ENCODE measurements at places on chromosomes 16 and 17.

DNA sequence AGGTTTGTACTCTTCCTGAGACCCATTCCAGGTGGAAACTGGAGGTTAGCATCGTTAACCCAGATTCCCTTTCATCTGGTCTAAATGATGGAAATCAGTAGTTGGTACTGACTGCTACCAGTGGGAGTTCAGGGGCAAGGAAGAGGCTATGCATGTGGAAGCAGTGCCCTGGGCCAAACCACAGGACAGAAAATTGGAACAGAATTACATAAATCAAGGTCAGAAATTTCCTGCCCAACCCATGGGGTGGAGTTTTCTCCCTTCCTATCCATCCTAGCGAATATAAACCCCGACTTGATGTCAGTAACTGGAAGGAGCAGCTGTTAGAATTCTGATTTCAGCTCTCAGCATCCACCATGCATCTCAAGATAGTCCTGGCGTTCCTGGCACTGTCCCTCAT lies at the start of gene AOC2:
Gene AOC2 (plus strand): TSS at position 310 of the 400 bp plus-strand sequence. CDS start 47 bp downstream, at position 357.
- DNase-seq, result no peak

- no peak for DNase-seq
Observed at GRCh38 chr16:66058172-66058691, 308.3 kb upstream of the CDH5 start.

DNA sequence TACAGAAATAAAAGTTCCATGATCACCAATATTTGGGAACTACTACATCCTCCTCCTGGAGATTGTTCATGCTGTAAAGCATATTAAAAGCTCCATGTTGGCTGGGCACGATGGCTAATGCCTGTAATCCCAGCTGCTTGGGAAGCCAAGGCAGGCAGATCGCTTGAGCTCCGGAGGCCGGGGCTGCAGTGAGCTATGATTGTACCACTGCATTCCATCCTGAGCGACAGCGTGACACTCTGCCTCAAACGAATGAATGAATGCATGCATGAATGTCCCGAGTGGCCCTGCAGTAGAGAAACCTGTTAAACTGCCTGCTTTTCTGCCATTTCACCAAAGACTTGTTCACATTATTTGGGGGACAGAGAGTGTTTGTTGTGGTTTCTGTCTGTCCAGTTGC lies 15.0 kb downstream of the CNEP1R1 start:
- no peak for DNase-seq

DNA sequence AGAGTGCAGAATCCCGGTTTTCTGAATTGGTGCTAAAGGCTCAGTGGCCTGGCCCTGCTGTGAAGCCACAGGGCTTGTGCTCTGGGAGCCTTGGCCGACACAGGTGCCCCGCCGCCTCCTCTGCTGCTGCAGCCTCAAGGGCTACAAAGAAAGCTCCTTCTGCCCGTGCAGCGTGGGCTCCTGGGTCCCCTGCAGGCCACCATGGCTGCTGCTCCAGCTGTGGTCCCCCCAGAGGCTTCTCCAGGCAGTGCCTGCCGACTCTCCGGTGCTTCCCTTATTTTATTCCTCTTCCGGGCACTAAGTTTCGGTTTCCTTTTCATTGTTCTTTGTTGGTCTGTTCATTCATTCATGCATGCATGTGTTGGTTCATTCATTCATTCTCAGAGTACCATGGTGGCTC lies 53.1 kb downstream of the CMIP start:
- DNase-seq, result no peak

DNA sequence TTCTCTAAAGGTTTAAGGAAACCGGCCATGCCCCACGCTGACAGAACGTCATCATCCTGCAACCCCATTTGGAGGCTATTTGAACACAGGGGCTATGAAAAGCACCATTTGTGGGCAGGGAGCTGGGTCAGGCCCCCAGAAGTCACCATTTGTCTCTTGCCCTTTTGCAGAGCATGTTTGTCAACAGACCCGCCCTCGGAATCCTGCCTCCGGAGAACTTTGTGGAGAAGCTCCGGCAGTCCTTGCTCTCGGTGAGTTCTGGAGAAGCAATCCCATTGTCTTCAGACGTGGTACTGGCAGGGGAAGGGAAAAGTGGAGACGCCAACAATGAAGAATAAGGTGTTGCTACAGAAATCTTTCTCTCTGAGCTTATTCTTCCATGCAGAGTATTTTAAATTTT lies 33.5 kb downstream of the TMEM186 start:
- no peak for DNase-seq

- DNase-seq, result no peak
Observed at GRCh38 chr17:3956983-3957382, 7.3 kb downstream of the ATP2A3 start.

- DNase-seq, result peak; percentile 84
Observed at GRCh38 chr16:23801378-23801777, 34.4 kb upstream of the PRKCB start.

DNA sequence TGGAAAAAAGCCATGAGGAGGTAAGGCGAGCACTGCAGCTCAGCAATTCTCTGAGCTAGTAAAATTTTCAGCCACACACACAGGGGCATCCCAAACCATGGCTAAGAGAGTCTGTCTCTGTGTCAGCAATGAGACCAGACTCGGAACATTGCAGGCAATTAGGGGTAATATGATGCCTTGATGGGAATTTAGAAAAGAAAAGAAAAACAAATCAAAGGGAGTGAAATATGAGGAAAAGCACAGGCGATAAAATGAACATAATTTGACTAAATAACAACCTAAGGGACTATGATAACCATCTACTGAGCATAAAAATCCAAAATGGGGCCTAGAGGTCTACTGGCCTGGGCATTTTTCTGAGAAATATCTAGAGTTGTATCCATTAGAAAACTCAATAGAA lies 546.0 kb upstream of the PSMD7 start:
- DNase-seq, result no peak

- DNase-seq, result no peak
Observed at GRCh38 chr16:88657371-88657770, 5.5 kb downstream of the MVD start.

DNA sequence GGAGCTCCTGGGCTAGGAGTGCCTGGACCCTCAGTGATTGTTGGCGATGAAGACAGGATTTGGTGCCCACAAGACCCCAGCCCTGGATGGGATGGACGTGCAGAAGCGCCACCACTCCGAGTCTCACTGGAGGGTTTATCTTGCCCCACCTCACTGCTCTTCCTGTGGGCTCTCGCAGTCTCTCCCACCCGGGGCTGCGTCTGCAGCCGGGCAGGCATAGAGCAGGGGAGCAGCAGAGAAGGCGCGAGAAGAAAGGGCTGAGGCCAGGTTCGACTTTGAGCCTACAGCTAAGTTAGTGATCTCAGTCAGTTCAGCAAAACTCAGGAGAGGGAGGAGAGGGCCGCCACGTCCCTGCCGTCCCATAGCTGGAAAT lies 6.6 kb downstream of the UBE2I start:
- DNase-seq, result no peak

DNA sequence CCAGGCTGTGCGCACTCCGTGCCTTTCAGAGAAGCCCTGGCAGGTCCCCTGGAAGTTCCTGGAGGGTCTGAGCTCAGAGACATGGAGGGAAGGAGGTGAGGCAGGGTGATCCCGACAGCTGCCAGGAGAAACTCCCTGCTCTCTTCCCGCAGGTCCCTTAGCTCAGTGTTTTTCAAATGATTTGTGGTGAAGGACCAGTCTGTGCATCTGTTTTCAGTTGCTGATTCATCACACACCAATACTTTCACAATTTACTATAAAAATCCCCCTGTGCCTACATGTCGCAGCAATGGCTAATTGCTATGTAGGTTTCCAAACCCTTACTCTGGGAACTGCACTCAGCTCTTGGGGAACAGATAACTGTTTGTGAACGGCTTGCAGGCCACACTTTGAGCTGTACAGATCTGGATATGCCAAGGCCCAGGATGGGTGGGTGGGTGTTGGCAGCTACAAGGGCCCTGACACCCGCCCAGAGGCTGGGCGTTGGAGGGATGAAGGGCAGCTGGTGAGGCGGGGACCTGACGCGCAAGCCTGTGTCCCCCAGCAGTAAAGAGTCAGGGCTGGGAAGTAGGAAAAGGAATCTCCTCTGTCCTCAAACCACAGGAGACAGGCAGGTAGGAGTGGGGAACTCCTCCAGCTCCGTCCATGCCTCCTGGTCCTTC lies 20.5 kb upstream of the EMP2 start:
- DNase-seq, result peak; percentile 67

- peak; percentile 57 for DNase-seq
Observed at GRCh38 chr16:27977966-27978365, 85.5 kb downstream of the GSG1L start.

DNA sequence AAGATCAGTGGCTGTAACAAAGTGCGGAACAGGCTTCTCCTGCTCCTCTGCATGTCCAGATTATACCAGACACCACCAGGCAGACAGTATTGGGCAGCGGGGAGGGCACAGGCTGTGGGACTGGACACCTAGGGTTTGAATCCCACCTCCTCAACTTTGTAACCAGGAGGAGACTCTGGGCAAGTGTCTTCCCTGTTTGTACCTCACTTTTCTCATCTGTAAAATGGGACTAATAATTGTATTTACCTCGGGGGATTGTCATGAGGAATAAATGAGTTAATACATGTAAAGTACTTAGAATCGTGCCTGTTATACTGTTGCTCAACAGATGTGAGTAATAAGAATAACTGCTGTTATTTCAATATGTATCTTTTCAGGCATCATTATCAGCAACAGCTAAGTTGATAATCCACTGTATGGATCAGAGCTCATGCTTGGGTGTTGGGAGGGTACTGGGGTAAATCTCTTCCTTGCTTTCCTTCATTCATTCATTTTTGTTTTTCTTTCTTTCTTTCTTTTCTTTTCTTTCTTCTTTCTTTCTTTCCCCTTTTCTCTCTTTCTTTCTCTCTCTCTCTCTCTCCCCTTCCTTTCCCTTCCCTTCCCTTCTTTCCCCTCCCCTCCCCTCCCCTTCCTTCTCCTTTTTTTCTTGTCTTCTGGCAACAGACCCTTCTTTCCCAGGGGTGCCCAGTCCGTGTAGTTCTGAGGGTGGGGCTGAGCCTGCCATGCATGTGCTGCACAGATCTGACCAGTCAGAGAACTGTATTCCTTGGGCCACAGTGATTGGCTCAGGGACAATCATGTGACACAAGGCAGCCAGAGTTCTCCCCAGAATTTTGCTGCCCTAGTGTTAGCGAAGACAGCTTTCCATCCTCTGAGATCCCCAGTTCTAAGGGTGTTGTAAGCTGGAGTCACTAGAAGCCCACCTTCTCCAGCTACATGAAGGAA lies 25.3 kb upstream of the BRD7 start:
- no peak for DNase-seq

GRCh38 chr16:54447576-54448440 lies 161.2 kb upstream of the IRX3 start:
- DNase-seq, result peak; percentile 86

- DNase-seq, result no peak
Observed at GRCh38 chr17:13003454-13003851, 14.4 kb downstream of the ELAC2 start.

- no peak for DNase-seq
Observed at GRCh38 chr16:78098087-78098486, 1.4 kb upstream of the WWOX start.

GRCh38 chr17:32461853-32462617 lies 17.7 kb downstream of the PSMD11 start:
- DNase-seq, result peak; percentile 51

DNA sequence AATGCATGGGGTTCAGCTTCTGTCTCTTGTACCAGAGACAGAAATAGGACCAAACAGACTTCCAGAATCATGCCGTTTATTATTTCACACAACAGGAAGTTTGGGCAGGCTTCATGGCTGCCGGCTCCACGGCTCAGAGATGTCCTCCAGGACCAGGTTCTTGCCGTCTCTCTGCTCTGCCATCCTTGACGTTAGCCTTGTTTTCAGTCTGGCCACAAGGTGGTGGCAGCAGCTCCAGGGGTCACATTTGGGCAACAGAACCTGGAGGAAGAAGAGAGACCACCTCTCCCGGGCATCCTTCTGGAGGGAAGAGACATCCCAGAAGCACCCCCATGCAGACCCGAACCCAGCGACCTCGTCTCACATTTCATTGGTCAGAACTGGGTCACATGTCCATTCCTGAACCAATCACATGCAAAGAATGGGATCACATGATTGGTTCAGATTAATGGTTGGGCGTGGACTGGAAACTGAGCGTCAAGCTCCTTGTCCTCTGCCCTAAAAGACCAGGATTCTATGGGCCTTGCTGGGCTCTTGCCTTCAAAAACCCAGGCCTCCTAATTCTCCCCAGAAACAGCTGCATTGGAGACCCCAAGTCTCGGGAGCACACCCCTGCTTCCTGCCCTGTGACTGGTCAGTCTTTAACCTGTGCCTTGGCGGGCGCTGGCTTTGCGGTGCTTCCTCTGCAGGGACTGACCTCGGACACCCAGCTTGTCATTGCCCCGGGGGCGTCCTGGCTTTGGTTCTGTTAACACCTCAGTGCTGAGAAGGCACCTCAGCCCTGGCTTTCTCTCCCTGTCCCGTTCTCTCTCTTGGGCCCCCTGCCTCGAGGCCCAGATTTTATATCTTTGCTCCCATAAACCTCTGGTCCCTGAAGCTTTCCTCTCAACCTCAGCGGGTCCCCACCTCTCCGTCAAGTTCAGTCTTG lies 63.3 kb downstream of the IRF8 start:
- no peak for DNase-seq

DNA sequence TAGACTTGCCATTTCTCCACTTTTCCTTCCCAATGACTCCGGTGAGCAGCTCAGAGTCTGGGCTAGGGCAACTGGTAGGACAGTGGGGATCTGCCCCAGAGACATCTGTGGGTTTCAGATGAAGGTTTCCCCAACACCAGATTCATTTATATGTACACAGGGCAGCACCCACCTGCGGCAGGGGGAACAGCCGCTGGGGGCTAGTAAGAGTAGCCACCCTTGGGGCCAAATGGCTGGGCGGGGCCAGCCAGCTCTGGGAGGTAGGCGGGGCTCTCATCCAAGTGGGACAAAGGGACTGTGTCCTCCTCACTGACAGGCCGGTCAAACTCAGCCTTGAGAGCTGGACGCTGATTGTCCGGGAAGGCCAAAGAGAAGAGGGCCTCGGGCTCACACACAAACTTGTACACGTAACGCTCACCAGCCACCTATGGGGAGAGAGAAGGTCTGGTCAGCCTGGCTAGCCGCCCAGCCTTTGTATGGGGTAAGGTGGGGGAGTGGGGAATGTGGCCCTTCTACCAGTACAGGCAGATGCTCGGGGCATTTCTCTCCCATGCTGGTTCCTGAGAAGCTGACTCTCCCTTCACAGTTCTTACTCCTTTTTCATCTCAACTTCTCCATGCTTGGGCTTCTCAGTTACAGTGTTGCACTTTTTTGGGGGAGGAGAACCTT lies 17.7 kb downstream of the ETV4 start:
- no peak for DNase-seq

All from GM03348 (cell line).